ENCODE measurements at places on chromosomes 13 and 19.

GRCh38 chr19:16324384-16325160, at the start of gene KLF2:
KLF2 (plus strand) TSS chr19:16324826; CDS start chr19:16324924, 98 bp downstream.
- DNase-seq = no peak

DNA sequence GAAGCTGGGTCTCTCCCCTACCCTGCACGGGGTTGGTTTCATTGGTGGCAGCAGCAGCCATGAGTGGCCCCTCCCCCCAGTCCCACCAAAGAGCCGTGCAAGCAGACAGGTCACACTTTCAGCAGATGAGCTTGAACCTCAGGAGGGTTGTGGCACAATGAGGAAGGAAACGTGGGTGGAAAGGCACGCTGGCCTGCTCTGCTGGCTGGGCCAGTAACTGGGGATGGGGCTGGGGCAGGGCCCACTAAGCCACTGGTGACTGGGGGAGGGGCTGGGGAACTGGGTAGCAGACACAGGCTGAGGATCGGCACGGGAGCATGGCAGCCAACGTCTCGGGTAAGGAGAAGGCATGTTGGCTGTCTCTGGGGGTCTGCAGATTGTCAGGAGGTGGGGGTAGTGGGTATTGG, at the start of gene P2RY11:
P2RY11 (plus strand) TSS at position 289 of the 407 bp plus-strand sequence; CDS start at position 318, 29 bp downstream.
- no peak for DNase-seq

GRCh38 chr13:79030513-79030912, 371.6 kb upstream of the OBI1 start:
- no peak for DNase-seq

DNA sequence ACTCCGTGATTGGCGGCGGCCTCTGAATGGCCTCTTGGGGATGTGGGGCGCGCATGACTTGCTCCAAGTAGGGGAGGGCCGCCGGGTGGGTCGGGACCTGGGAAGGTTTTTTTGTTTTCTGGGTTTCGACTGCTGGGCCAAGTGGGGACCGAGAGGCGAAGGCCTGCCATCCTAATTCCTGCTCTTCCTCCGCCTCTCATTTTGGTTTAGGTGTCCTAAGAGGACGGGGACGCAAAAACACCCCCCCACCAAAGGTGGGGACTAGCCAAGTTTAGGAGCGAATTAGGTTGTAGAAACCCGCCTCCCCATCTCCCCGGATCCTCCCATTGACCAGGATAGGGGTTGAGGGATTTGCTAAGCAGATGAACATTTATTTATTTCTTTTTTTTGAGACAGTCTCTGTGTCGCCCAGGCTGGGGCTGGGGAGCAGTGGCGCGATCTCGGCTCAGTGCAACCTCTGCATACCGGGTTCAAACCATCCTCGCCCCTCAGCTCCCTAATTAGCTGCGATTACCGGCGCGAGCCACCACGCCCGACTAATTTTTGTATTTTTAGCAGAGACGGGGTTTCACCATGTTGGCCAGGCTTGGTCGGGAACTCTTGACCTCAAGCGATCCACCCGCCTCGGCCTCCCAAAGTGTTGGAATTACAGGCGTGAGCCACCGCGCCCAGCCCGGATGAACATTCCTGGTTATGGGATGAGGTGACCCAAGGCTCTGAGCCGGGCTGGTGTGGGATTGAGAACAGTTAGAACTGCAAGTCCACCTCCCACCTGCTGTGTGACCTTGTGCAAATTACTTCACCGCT, 838 bp downstream of the PPP2R1A start:
- no peak for DNase-seq

GRCh38 chr13:99288089-99288488, 19.1 kb downstream of the GPR183 start:
- no peak for DNase-seq

GRCh38 chr13:76609643-76610042, 276.6 kb downstream of the KCTD12 start:
- DNase-seq = no peak

- DNase-seq = no peak
These were observed 22.7 kb downstream of the SERTM1 start for GRCh38 chr13:36696410-36697010.

- no peak for DNase-seq
These were observed 37.3 kb downstream of the ENOX1 start for GRCh38 chr13:43749503-43749902.

DNA sequence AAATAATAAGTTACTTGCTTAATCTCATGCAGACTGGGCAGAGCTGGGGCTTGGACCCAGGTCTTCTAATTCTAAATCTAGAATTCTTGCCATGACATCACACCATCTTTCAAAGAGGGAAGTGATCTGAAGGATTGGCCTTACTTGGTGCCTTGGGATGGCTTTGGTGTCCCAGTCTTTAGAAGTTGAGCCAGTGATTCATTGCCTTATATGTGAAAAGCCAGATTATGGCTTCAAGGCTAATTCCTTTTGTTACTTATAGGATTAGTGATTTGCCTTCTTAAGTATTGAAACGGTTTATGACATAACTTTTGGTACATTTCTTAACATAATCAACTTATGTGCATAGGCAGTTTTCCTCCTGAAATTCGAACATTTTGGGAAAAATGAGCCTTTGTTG, 14.9 kb downstream of the COG3 start:
- no peak for DNase-seq

GRCh38 chr13:35621989-35622388, 145.5 kb upstream of the MAB21L1 start:
- DNase-seq = no peak

DNA sequence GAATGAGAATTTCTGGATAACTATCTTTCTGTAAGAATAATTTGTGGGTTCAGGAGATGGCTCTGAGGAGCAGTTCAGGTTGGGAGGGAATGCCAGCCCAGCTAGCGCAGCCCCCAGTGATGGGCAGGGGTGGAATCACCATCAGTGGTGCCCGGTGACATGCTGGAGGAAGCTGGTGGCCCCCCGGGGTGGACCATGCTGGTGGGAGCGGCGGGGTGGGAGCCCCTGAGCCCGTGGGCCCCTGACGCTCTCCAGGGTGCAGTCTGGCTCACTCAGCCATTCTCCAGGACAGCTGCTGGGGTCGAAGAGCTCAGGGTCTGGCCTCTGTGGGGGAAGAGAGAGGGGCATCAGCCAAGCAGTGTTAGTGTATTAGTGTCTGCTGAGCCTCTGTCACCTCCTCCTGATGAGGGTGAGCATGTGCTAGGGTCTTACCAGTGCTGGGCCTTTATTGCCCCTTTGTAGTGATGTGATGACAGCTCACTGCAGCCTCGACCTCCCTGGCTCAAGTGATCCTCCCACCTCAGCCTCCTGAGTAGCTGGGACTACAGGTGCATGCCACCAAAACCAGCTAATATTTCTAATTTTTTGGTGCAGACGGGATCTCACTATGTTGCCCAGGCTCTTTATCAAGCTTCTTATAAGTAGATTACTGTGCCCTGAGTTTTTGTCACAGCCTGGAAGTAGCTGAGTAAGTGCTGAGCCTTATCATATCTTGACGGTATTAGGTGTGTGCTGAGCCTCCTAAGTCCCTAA, 10.4 kb downstream of the HIPK4 start:
- no peak for DNase-seq

DNA sequence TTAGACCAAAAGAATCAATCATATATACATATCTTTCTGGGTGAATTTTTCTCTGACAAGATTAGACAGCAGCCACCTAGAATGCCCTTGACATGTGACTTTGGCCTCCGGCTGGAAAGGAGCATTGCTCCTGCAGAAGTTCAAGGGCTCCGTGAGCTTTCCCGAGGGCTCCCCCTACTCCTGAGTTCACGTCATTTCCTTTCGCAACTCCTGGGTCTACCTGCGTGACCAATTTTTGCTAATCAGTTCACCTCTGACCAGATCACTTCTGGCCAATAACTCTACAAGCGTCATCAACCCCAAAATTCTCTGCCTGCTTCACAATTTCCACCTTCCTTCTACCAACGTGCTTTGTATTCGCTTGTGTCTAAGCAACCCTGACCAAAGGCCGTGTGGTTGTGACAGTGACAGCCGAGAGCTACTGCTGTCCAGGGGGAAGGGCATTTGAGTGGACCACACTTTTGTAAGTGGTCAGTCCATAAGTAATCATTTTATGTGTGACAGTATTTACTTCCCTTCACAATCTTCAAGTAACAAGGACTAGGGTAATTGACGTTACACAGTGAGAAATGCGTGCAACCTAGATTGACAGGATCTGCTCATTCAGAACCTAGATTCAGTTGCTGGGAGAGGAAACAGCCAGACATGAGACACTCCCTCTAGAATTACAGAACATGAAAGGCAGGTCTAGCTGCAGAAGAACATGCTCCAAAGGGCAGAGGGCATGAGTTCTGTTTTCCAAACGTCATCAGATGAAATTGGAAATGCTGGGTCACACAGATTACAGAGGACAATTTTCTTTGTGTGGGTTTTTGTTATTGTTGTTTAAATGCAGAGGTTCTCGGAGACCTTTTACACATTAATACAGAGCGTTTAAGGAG, 145.9 kb upstream of the SPACA7 start:
- DNase-seq = no peak

DNA sequence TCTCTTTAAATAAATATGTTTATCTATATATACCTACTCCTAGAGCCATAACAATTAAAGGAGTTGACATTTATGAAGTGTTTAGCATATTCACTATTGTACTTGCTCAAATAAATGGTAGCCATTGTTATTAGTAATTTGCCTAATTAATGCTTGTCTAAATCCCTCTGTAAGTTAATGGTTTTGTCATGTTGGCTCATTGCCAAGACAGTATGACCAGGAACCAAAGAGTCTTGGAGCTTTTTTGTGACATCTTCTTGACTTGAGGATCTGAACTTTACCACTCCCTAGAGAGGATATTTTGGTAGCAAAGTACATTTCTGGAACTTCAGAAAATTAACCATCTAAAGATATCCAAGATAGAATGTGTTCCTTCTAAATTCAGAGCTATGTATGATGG, 15.5 kb downstream of the FRY start:
- DNase-seq = no peak

DNA sequence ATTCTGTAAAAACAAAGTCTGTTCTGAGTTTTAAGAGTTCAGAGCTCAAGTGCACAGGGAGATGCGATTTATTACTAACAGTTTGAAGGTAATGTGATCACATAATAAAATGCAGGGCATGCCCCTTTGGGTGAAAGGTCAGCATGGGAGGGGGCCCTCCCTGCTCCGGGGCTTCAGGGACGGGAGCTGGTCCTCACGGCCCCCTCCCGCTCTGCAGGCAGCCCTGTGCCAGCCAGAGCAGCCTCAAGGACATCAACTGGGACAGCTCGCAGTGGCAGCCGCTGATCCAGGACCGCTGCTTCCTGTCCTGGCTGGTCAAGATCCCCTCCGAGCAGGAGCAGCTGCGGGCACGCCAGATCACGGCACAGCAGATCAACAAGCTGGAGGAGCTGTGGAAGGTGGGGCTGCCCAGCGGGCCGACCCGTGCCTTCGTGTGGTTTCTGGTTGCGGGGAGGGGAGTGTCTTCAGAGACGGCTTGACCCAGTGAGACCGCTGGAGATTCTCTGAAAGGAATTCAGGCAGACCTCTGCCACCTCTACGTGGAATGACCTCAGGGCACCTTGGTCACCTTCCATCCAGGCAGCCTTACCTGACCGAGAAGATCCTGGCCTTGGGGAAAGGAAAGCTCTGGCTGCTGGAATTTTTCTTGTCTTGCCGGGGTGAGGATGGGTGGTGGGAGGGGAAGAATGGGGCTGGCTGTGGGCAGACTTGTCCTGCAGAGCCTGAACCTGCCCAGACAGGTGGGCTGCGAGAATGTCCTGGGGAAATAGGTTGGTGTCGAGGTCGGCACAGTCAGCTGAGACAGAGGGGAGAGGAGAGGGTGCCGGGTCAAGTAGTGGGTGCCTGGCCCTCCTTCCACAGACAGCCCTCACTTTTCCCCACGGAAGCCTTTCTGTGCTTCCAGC, 19.0 kb downstream of the UPF1 start:
- DNase-seq = no peak

GRCh38 chr13:107864543-107865317, 350.6 kb downstream of the LIG4 start:
- peak; percentile 35 for DNase-seq

DNA sequence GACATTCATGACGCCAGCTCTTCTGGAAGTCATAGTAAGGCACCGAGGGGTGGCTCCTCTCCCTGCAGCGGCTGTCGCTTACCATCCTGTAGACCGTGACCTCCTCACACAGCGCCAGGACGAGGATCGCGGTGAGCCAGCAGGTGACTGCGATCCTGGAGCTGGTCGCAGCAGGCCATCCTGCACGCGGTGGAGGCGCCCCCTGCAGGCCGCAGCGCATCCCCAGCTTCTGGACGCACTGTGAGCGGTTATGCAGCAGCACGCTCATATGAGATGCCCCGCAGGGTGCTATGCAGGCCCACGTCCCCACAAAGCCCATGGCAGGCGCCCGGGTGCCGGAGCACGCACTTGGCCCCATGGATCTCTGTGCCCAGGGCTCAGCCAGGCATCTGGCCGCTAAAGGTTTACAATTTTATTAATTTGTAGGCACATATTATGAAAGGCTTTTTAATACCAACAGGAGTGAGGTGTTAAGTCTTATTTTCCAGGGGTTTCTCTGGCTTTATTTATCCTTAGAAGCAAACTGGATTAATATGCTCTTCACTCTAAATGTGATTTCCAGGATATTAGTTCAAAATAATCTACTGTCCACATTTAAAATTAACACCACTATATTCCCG, 35.6 kb upstream of the PSPC1 start:
- DNase-seq = no peak

GRCh38 chr19:6733338-6734095, 3.9 kb downstream of the GPR108 start:
- no peak for DNase-seq

DNA sequence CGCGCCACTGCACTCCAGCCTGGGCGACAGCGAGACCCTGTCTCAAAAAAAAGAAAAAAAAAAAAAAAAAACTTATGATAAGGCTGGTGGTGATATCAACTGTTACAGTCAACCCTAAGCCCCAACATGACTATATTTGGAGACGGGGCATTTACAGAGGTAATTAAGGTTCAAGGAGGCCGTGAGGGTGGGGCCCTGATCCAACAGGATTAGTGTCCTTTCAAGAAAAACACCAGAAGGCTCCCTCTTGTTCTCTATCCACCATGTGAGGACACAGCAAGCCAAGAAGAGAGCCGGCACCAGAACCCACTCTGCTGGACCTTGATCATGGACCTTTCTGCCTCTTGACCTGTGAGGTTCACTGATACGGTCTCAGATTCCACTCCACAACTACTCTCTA, 14.1 kb downstream of the MIER2 start:
- DNase-seq = no peak

- no peak for DNase-seq
These were observed 201.2 kb downstream of the GGACT start for GRCh38 chr13:100387416-100387815.

DNA sequence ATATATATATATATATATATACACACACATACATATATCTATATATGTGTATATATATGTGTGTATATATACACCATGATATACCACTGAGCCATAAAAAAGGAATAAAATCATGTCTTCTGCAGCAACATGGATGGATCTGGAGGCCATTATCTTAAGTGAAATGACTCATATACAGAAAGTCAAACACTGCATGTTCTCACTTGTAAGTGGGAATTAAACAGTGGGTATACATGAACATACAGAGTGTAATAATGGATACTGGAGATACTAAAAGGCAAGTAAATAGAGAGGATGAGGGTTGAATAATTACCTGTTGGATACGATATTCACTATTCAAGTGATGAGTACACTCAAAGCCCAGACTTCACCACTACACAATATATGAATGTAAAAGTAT, 332.6 kb downstream of the SLITRK1 start:
- no peak for DNase-seq
